Activated CD8-positive, alpha-beta memory T cell treated with anti-CD3 and anti-CD28 coated beads, Interleukin-2, amount 10 ng/mL, durations not matched to agents 7 days and 5 days (primary cell): ENCODE measurements at places on chromosomes 5 and 9.

DNA sequence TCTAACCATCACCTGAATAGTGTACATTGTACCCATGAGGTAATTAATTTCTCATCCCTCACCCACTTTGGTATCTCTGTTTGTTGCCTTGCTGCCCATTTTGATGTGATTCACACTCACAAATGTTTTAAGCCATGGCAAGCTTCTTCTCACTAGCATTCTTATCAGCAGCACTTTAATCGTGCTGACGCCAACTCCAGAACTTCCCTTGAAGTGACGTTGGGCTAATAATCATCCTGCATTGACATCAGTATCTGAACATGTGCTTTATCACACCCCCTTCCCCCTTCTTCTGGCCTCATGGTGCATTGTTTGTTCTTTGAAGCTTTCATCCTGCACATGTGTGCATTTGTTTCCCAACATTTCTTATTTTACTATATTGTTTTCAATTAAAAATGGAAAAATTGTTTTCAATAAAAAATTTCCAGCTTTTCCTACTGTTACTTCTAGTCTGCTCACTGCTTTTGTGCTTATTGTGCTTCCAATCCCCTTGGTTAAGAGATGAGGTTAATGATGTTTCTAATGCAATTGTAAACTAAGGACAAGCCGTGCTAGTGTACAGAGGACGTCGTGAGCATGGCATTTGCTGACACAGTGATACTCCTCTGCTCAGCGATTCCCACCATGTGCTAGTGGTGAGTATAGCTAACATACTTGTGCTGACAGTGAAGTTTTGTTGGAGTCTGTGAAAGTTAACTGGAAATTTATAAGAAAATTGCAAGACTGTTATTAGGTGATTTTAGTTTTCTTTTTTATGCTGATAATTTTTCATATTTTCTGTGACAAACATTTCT, 238.5 kb downstream of the KDM4C start:
- DNase-seq, result no peak

- DNase-seq, result no peak
Observed at GRCh38 chr5:91219091-91219802, 163.9 kb downstream of the ARRDC3 start.

DNA sequence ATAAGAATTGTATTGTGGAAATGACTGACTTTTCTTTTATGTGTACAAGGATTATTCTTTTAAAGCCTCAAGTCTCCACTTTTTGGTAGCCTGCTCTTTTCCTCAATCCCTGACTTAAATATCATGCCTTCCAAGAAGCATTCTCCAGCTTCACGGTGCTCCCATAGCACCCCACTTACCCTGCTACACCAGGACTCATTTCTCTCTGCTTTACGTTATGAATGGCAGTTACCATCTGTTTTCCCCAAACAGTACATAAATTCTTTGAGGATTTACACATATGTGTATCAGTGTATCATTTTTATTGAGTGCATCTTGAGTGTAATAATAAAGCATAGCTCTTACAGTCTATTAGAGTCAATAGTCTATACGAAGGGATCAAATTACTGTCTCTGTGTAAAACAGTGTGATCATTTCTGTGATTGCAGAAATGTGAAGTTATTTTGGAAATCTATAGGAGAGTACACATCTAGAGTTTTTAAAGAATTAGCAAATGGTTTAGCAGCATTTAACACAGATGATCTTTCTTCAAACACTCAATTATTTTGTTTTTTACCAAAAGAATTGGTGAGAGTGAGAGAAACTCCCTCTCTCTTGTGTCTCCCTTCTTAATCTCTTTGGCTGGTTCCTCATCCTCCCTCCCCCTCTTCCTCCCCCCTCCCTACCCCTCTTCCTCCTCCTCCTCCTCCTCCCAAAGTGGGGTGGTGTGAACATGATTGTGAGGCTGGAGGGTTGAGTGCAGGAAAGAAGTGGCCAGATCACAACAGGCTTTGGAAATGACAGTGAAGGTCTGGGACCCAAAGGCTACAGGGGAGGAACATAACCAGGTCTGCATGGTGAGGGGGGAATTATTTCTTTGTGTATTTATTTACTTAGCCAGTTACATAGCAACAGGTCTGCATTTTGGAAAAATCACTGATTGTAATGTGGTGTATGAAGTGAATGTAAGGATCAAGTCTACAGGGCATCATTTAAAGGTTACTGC, 27.6 kb upstream of the ECM2 start:
- no peak for DNase-seq

- no peak for DNase-seq
Observed at GRCh38 chr5:73940801-73941200, 314.8 kb downstream of the ARHGEF28 start.
